SK-N-SH (cell line): ENCODE measurements at places on chromosomes 1 and 21. TPM values are rescaled to one million over a fixed set of nuclear protein-coding genes. Genes with fewer than 3 reads are reported as not detected.

GRCh38 chr1:209554761-209555611, 28.5 kb upstream of the CAMK1G start:
- H3K36me3 ChIP-seq = no peaks in the 10 kb centered on the region
- DNase-seq = no peak
- no peaks in the 10 kb centered on the region for H3K4me1 ChIP-seq
- H3K27ac ChIP-seq = no peak overlapping the region

The LINGO4 gene
- polyA plus RNA-seq = not detected in 2 replicates

DNA sequence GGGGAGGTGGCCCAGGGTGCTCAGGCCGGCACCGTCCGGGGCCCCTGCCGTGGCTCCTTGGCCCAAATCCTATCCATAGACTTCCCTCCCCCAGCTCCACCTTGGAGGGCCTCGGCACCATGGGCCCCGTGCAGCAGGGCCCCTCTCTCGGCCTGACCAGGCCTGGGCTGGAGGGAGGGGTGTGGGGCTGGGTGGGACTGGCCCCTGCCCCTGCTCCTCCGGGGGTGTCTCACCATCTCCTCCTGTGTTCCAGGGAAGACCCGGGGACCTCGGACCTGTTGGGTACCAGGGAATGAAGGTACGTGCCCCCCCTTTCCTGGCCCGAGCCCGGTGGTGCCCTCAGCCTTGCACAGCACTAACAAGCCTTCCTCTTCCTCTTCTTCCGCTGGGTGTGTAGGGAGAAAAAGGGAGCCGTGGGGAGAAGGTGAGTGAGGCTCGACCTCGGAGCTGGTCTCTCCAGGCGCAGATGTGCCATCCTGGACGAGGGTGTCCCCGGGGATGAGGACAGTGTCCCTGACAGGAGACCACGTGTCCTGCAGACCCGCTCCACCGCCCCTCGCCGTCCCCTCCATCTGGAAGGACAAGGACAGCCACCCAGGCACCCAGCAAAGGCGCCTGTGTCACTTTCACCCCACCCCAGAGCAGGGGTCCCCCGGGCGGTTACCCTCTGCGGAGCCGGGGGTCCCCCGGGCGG, 7.9 kb downstream of the COL6A1 start:
- no peaks in the 10 kb centered on the region for H3K4me1 ChIP-seq
- H3K27ac ChIP-seq = no peak overlapping the region
- peaks cover 4% of the 10 kb centered on the region for H3K36me3 ChIP-seq
- no peak overlapping the region for H3K4me3 ChIP-seq
- DNase-seq = no peak

- no peaks in the 10 kb centered on the region for H3K36me3 ChIP-seq
- peak overlapping the region; percentile 81 for H3K4me3 ChIP-seq
- H3K27ac ChIP-seq = no peak overlapping the region
- DNase-seq = no peak
- no peaks in the 10 kb centered on the region for H3K27me3 ChIP-seq
Measured at GRCh38 chr1:95071539-95071938, 1.2 kb downstream of the ALG14 start.

The CD2 gene
- not detected in 2 replicates for polyA plus RNA-seq

The ALPL gene
- polyA plus RNA-seq = 0.69 and 1.3 TPM in 2 replicates
